ENCODE measurements at places on chromosomes 1 and 21. TPM values are rescaled to one million over a fixed set of nuclear protein-coding genes. Genes with fewer than 3 reads are reported as not detected.

DNA sequence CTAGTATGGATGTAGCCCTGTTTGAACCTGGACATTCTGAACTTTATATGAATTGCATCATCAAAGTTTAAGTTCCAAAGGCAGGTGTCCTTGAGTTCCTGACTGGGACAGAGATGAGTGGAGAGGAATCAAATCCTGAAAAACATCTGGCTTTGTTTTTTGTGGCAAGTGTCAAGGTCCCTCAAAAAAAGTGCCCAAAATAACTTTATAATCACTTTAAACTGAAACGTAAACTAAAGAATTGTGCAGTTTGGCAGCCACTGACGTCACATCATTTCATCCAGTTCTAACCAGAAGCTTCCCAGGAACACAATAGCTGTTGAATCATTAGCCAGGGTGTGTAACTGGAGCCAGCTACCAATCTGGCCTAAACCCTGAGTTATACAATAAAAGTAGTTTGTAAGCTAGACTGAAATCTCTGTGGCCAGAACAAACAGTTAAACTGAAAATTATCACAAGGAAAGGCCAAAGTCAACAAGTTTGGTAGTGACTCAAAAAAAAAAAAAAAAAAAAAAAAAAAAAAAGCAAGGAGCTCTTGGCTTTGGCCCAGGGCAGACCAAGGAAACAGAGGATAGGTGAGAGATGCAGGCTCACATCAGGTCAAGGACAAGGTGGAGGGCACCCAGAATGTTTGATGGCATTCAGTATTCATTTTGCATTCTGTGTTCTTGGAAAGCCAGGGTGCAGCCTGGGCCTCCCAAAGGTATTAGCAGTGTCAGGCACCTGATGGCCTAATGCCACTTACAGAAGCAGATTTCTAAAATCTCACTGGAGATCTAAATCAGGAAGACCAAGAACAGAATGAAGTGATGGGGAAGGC lies 74.3 kb downstream of the TNFSF18 start:
- DNase-seq, result no peak

- no peak for DNase-seq
Measured at GRCh38 chr1:54471588-54471987, 65.4 kb upstream of the SSBP3 start.

GRCh38 chr1:12501661-12502060 lies 116.3 kb downstream of the DHRS3 start:
- no peak for DNase-seq

DNA sequence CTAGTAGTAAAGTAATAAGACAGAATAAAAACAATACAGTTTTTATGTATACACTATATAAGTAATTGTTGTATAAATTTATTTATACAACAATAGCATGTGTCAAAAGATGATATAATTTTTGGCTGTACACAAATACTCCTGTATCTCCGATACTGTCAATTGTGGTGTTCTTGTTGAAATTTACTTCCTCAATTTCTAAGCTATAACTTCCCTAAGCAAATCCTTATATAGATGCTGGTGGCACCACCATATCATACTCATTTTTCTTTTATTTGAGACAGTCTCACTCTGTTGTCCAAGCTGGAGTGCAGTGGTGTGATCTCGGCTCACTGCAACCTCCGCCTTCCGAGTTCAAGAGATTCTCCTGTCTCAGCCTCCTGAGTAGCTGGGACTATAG lies 141.0 kb upstream of the HP1BP3 start:
- DNase-seq, result no peak

- no peak for DNase-seq
Measured at GRCh38 chr1:151311011-151311410, 16.2 kb downstream of the PI4KB start.

Gene CHRNB2
- 0.68 TPM for polyA plus RNA-seq

Gene SLAMF1
- polyA plus RNA-seq, result 0.13 TPM

Gene CASQ2
- 0.76 TPM for polyA plus RNA-seq

Gene RAB3B
- 0.54 TPM for polyA plus RNA-seq

Gene ETV3L
- polyA plus RNA-seq, result not detected
